ENCODE measurements at places on chromosomes 11 and 22.

DNA sequence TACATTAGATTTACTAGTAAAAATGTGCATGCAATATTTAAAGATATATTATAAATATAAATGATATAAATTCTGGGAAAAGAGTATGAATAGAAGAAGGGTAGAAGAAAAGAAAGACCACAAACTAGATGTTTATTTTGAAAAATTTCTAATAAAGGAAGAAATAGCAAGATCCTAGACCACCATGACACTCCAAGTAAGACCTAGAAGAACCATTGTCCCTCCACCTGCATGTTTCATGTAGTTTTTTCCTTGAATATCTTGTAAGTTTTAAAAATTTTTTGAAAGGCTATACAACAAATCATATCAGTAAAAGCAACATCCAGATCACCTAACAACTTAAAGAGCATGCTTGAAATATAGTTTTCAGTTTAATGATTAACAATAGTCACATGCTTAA lies 46.8 kb downstream of the ARHGAP32 start:
- no peak for DNase-seq

DNA sequence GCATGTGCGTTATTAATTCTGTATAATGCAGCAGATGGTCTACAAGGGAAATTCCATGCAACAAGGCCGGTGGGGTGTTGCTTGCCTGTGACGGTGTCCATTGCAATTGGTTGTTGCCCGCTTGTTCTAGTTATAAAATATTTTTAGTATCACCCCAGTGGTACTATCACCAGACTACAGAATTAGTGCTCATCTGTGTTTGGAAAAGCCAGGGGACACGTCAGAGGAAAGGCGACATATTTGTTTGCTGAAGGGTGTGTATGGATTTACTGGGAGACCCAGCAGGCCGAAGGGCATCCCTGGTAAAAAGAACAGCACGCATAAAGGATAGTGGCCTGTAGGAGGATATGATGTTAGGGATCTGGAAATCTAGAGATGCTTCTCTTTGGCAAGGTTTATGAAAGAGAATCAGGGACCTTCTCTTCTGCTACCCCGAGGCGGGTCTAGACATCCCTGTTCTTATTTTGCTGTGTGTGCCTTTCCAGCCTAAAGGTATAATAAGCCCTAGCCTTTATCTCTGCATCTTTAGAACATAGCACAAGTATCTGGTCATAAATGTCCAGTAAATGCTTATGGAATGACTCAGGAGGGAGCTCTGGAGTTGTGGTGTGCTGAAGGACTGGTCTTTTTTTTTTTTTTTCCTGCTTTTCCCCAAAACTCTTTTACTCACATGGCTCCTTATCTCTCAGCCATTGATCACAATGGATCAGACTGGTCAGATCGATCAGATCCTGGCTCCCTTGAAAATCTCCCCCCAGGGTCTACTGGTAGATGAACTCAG lies 90.9 kb downstream of the LDLRAD3 start:
- DNase-seq = peak; percentile 73

GRCh38 chr22:43205748-43206508 lies 19.0 kb upstream of the TTLL12 start:
- no peak for DNase-seq

DNA sequence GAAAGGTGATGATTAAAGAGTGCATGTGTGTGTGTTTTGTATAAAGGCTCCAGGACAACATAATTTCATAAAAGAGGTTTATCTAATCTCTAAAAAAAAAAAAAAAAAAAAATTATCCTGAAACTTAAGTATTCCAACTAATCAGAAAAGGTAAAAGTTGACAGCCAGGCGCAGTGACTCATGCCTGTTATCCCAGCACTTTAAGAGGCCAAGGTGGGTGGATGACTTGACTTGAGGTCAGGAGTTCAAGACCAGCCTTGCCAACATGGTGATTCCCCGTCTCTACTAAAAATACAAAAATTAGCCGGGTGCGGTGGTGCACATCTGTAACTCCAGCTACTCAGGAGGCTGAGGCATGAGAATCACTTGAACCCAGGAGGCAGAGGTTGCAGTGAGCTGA lies 632.7 kb upstream of the CHORDC1 start:
- no peak for DNase-seq

- DNase-seq = no peak
Observed at GRCh38 chr11:120180551-120181232, 30.1 kb upstream of the OAF start.

GRCh38 chr11:76856571-76856970 lies 4.1 kb upstream of the ACER3 start:
- no peak for DNase-seq

DNA sequence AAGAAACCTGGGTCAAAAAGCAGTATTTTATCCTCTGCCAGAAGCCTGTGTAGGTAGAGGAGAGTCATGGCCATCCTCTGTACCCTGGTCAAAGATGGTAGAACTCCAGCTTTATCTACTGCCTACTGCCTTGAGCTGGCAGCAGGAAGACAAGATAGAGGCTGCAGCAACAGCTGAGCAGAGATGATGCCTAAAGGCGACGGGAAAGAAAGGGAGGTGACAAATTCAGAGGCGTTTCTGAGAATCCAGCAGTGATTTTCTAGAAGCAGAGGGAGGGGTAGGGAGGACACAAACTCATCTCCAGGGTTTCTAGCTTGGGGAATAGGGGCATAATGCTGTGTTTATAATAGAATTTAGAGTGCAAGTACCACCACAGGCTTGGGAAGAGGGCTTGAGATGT lies 15.5 kb upstream of the C1QTNF4 start:
- DNase-seq = no peak

- no peak for DNase-seq
Observed at GRCh38 chr11:67082071-67082791, 25.6 kb downstream of the RHOD start.

DNA sequence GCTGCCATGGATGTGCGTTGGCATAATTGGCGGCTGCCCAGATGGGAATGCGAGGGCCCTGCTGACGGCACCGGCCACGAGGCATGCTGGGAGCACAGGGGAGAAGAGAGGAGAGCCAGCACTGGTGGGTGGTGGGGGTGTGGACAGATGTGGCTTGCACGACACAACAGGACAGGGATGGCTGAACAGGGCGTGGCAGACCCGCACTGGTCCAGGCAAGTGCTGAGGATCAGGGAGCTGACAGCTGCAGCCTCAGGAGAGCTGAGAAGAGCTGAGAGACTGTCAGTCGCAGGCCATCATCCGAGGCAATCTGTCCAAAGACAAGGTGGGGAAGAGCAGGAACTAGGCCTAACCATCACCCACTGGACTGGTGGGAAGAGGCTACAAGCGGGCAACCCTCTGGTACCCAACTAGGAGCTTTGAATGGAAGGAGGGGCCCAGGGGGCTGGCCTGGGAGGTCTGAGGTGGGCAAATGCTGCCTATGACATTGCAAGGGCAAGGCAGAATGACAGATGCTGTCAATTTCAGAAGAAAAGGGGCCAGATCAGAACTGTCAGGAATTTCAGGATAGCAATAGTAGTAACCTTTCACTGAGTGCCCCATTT lies 2.4 kb downstream of the GNB1L start:
- DNase-seq = no peak

- no peak for DNase-seq
Observed at GRCh38 chr11:102360681-102361080, 13.7 kb downstream of the BIRC2 start.

GRCh38 chr11:131640320-131640719 lies 269.9 kb downstream of the NTM start:
- DNase-seq = no peak

- DNase-seq = no peak
Observed at GRCh38 chr11:75338516-75339208, 12.8 kb downstream of the ARRB1 start.

DNA sequence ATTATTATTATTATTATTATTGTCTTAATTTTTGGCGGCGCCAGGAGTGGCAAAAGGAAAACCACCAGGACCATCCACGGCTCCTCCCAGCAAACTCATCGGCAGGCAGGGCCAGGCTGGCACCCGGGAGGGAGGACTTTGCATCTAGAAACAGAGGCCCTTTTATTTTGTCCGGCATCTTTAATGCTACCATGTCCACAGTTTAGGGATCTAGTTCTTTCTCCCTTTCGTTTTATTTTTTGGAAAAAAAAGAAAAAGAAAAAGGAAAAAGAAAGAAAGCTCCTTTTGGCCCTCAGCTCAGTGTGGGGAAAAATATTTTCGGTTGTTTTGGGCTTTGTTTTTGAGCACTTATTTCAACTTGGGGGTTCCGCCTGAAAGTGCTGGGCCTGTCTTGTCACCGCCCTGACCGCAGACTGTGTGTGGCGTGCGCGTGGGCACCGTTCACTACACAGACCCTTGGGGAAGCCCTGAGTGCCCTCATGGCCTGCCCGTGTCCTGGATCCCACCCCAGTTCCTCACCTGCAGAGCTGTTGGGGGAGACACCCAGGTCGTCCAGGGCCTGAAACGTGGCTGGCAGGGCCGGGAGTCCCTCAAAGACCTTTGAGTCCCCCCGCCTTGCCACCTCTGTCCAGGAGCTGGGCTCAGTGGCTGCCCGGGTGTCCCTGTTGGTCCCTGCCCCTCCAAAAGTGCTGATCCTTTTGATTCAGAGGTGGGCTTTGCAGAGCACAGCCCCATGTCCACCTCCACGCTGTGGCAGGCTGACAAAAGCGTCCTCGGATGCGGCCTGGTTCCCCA lies 69.1 kb upstream of the PPARA start:
- DNase-seq = no peak

DNA sequence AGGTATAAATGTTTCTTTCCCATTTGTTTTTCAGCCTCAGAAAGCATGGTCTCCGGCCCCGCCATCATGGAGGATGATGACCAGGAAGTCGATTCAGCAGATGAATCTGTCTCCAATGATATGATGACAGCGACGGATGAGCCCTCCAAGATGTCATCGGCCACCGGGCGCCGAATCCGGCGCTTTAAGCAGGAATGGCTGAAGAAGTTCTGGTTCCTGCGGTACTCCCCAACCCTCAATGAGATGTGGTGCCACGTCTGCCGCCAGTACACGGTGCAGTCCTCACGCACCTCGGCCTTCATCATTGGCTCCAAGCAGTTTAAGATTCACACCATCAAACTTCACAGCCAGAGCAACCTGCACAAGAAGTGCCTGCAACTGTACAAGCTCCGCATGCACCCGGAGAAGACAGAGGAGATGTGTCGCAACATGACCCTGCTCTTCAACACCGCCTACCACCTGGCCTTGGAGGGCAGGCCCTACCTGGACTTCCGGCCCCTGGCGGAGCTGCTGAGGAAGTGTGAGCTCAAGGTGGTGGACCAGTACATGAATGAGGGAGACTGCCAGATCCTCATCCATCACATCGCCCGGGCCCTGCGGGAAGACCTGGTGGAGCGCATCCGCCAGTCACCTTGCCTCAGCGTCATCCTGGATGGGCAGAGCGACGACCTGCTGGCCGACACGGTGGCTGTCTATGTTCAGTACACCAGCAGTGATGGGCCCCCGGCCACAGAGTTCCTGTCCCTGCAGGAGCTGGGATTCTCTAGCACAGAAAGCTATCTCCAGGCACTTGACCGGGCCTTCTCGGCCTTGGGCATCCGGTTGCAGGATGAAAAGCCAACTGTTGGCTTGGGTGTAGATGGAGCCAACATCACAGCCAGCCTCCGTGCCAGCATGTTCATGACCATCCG lies 59.9 kb downstream of the SYT13 start:
- DNase-seq = no peak

DNA sequence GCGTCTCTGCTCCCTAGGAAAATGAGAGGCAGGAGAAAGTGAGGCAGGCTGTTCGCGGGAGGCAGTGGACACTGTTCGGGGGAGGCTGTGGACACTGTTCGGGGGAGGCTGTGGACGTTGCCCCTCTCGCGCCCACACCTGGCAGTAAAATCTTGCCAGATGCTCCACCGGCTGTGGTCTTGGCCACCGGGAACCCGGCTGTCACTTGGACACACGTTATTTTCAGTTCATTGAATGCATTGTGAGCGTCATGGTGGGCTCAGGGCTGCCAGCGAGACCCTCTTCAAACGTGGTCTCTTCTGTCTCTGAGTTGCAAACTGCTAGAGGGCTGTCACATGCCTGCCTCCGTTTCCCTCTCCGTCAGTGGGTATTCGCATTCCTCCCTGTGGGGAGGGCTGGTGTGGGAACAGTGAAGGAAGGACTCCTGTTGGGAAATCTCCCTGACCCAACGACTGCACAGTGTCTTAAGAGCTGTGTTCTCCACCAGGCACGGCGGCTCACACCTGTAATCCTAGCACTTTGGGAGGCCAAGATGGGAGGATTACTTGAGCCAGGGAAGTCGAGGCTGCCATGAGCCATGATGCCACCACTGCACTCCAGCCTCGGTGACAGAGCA lies 1.4 kb downstream of the PRR5 start:
- DNase-seq = no peak

- no peak for DNase-seq
Observed at GRCh38 chr11:119889728-119890280, 160.8 kb upstream of the NECTIN1 start.

GRCh38 chr11:78782725-78783124 lies 208.1 kb upstream of the NARS2 start:
- no peak for DNase-seq

GRCh38 chr11:27200779-27201453 lies 160.3 kb downstream of the BBOX1 start:
- DNase-seq = no peak

- DNase-seq = no peak
Observed at GRCh38 chr11:102868339-102868738, 6.4 kb downstream of the MMP12 start.

DNA sequence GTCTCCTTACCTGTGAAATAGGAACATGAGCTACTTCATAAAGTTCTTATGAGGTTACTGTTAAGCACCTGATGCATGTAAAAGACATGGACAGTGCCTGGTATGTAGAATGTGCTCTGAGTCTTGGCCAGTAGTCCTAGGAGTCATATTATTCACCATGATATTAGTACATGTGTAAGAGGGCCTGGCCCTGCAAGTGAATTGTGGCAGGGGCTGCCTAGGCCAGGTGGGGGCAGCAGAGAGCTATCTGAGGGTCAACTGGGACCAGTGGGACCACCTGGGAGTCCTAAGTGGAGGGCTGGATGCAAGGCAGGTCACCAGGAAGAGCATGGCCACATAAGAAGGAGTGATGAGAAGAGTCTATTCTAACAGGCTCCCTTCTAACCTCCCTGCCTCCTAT lies 529.5 kb downstream of the SOX6 start:
- peak; percentile 20 for DNase-seq

- DNase-seq = peak; percentile 3
Observed at GRCh38 chr22:42296381-42296853, 26.0 kb upstream of the TCF20 start.

GRCh38 chr22:40922484-40923303 lies 28.5 kb upstream of the RBX1 start:
- peak; percentile 52 for DNase-seq

DNA sequence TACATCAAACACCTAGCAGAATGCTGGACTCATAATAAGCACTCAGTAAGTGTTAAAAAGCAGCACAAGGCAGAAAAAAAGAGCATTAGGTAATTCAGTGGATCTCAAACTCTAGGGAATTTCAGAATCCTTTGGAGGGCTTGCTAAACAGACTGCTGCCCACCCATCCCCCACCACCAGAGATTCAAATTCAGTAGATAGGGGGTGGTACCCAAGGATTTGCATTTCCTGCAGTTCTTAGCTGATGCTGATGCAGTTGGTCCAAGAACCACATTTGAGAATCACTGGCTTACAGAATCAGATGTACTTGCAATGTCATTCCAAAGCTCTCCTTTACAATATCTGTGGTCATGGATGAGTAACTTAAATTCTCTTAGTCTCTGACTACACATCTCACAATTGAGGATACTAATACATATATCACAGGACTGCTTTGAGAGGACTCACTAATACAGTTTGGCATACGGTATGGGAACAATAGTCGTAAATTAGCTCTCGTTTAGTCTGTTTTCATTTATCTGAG lies 664.5 kb downstream of the KCNA4 start:
- no peak for DNase-seq
